Hematopoietic multipotent progenitor cell treated with erythropoietin and hydrocortisone succinate and interleukin-3 and kit ligand, for 15 days (in vitro differentiated cells): ENCODE measurements at places on chromosomes 6 and 20.

DNA sequence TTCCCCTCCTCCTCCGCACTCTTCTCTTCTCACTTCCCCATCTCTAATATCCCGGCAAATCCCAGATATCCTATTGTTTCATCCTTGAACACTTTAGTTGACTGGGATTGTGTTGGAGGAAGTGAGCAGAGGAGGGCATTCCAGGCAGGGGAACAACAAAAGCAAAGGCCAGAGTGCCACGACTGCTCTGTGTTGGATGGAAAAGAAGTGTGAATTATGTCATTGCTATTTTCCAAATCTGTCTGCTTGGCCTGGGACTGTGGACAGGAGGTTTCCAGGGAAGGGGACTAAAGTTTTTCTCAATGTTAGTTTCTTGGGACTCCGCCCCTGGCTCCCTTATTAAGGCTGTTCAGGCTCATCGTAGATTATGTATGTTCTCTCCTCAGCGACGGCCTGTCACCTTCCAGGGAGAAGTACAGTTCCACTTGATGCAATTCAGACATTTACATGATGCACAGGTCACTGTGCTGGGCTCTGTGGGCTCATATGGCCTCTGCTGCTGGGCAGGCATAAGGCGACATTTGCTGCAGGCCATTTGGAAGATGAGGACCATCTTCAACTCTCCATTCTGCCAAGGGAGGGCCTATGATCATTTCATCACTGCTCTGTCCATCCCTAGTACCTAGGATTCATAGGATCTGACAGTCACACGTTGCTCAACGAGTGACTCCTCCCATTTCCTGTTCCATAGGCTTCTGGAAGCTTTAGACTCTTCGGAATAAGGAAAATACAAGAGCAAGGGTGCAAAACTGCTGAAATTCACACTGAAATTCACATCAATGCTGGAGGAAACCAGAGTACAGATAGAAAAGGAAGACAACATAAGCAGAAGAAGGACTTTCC, 99.1 kb upstream of the KCNK16 start:
- no peak for DNase-seq

DNA sequence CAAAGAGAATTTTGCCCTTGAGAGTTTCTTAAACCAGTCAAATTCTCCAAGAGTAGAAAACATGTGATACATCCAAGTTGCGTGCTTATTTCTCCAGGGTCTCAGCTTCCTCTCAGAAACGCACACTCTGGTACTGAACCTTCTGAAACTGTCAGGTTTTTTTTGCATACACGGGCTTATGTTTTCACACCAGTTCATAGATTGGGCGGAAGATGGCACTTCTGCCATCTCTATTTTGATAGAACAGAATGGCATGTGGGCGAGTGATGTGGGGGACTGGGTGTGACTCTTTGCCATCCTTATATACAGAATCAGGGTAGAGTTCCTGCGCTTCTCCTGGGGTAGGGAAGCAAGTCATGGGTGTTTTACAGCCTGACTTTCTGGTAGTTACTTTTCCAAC, 56.4 kb downstream of the ADTRP start:
- no peak for DNase-seq

DNA sequence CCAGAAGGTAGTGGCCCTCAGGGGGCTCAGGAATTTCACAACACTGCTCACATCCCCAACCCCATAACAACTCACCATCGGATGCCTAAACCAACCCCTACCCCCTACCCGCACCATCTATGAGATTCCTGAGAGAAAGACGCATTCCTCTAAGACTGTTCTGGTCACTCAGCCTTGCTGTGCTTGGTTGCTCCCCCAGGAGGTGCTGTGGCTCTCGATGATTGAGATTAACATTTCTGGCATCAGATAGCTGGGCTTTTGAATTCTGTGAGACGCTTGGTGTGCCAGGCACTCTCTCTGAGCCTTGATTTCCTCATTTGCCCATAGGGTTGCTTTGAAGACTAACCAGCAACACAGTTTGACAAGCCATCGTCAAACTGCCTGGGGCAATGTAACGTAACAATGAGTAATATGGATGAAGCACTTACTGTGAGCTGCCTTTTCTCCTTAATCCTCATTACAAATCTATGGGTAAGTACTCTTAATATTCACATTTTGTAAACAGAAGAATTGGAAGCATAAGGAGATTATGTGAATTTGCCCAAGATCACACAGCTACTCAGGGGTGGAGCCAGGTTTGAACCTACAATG, 978 bp downstream of the WFDC6 start:
- DNase-seq: no peak

DNA sequence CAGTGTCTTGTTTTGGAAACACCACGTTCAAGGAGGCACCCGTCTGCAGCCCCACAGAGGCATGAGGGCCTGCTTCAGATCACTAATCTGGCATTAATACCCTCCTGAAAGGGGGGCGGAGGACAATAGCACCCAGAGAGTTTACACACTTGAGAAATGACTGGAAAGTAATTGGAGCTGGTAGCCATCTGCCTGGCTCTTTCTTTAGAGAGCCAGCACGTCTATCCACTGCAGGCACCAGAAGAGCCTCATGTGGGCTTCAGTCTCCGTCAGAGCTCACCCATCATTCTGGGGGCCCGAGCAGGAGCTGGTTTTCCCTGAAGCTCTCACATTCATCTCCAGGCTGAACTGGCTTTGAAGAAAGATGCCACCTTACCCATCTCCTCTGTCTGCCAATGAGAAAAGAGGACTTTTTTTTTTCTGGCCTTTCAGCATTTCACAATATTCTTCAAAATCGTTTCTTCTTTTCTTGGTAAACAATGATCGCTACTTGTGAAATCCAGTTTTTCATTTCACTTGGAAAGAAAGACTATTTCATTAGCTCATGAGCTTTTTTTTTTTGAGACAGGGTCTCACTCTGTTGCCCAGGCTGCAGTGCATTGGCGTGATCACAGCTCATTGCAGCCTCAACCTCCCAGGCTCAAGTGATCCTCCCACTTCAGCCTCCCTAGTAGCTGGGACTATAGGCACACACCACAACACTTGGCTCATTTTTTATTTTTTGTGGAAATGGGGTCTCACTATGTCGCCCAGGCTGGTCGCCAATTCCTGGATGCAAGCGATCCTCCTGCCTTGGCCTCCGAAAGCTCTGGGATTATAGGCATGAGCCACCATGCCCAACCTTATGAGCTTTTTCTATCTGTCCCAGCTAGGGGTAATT, 124.7 kb upstream of the ZNF217 start:
- no peak for DNase-seq

DNA sequence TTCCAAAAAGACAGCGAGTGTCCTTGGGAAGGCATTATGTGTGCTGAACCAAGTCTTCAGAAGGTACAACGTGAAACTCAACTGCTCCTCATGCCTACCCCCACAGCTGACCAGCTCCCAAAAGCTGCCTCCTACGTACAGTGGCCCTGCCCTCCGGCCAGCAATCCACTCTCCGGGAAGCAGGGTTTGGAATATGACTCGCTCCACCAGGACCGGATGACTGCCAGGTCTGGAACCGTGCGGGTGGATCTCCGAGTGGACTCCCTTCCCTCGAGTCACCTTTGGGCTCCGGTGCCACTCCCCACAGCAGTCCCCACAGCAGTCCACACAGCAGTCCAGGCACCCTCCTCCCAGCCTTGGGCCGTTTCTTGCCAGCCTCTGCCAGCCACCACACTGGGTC, 4.3 kb downstream of the ZBTB46 start:
- no peak for DNase-seq

DNA sequence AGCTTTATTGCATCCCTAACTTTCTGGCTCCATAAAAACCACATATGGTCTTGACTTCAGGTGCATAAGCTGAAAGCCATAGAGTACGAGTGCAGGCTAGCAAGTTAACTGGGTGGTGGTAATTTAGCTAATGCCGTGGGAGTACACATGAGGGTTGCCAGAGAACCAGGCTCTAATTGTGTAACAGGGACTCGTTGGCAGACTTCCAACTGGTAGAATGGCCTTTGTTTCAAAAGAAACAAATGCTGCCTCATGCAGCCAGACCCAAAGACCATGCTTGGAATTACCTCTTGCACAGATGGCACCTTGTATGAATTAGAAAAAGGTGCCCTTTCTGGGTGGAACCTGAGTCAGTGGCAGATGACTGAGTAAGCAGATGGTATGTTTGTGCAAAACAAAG, 73.2 kb downstream of the LY86 start:
- no peak for DNase-seq

- DNase-seq: no peak
Measured at GRCh38 chr6:105459049-105459448, 56.2 kb upstream of the PREP start.

- DNase-seq: no peak
Measured at GRCh38 chr6:147207351-147207750, 3.1 kb downstream of the STXBP5 start.

DNA sequence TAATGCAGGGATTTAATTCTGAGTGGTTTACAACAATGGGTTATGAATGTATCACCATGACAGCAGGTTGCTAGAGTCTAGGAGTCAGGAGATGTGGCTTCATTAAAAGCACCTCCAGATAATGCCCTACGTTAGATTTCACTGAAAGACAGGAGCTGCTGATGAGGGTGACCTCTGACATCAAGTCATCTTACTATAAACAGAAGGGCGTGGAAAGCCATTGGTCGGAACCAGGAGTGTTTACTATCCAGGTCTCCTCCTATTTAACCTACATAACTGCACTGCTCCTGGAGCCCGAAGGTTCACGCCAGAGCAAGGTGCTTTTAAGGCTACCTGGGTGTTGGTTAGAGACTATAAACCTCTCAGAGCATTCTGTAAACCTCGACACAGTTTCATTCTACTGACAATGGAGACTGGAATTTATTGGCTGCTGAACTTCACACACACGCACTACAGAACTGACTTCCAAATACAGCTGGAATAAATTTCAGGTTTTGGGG, 128.7 kb downstream of the EYA4 start:
- no peak for DNase-seq
